ENCODE measurements at places on chromosomes 11 and 22.

DNA sequence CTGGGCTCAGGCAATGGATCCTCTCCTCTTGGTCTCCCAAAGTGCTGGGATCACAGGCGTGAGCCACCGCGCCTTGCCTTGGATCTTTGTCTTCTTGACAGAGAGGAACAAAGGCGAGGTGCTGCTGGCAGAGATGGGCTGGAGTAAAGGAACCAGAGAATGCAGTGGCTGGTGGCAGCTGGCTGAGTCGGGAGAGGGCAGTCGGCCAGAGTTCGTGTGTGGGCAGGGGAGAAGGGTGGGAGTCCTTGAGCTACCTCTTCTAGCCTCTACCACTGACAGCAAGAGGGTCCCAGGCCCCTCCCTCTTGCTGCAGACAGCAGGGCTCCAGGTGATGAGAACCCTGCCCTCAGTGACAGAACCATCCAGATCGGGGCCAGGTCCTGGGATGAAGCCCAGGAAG, 86.2 kb upstream of the LINC01488 start:
- no peak for DNase-seq

DNA sequence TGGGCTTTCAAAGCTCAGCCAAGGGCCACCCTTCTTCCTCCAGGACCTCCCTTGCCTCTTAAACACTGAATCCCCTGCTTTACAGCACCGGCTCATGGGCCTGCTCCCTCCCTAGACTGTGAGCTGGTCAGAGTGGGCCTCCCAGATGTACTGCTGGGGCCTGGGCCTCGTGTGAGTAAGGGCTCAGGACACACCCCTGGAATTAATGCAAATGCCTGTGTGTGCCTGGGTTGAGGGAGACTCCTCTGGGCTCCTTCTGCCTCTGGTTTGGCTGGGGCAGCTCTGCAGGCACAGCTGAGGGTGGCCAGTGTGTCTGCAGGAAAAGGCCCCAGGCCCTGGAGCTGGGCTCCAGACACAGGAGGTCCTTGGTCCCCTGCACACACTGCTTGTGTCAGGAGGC, 24.2 kb downstream of the ALX4 start:
- no peak for DNase-seq

DNA sequence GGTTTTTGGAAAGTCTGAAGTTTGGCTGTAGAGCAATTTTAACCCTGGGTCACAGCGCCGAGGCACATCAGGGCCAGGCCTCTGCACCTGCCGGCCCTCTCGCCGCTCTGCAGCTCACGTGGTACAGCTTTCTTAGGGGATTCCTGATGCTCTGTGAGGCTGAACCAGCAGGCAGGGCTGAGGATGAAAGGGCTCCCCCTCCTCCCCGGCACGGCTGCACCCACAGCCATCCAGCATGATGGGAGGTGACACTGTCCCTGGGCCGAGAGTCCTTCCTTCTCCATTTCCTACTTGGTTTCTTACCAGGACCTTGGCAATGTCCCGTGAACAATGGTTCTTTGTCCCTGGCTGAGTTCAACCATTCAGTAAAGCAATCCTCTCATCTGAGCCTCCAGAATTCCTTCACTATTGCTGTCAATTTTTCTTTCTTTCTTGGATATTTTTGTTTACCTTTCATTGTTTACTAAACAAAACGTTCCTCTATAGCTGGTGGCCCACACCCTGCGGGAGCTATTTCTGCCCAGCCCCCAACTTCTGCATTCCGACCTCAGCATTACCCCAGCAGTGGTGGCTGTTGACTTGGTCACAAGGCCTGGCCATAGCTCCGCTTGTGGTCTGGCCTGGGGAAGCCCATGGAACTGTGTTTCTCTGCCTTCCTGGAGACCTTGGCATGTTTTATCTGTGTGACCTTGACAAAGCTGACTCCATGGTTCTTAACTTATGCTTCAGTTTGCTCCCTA, 172.8 kb upstream of the B3GAT1 start:
- DNase-seq = no peak

DNA sequence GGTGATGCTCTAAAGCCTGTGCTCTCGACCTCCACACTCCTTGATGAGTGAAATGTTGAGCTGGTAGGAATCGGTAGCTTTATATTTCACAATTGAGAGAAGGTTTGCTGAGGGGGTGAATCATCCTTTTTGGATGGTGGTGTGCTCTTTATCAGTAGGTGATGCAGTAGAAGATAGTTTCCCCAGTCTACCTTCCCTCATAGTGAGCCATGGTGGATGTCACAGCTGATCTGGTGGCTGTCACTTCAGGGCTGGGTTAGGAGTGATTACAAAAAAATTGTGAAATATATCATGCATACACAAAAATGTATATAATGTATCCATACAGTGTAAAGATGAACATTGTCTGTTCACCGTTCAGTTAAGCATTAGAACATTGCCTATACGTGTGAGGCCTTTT, 105.3 kb downstream of the GRAMD1B start:
- DNase-seq = no peak

- no peak for DNase-seq
Observed at GRCh38 chr11:48043111-48043990, 63.0 kb downstream of the PTPRJ start.

DNA sequence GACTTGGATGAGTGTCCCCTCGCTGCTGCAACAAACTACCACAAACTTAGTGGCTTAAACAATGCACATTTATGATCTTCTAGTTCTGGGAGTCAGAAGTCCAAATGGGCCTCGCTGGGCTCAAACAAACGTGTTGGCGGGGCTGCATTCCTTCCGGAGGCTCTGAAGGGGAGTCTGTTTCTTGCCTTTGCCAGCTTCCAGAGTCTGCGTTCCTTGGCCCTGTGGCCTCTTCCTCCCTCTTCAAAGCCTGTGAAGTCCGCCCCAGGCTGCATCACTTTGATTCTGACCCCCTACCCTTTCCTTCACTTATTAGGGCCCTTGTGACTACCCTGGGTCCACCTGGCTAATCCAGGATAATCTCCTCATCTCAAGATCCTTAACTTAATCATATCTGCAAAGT, 80.3 kb upstream of the NECTIN1 start:
- no peak for DNase-seq

DNA sequence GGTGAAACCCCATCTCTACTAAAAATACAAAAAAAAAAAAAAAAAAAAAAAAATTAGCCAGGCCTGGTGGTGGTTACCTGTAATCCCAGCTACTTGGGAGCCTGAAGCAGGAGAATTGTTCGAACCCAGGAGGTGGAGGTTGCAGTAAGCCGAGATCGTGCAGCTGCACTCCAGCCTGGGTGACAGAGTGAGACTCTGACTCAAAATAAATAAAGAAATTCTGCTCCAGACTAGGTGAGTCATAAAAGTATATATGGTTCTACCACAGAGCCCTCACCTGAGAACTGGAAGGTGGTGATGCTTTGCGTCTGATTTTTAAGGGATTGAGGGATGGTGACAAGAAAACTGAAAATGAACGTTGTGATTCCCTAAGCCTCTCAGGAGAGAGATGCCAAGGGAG, 58.4 kb downstream of the NTM start:
- DNase-seq = no peak

- DNase-seq = no peak
Observed at GRCh38 chr22:20928573-20928967, 11.4 kb downstream of the CRKL start.

DNA sequence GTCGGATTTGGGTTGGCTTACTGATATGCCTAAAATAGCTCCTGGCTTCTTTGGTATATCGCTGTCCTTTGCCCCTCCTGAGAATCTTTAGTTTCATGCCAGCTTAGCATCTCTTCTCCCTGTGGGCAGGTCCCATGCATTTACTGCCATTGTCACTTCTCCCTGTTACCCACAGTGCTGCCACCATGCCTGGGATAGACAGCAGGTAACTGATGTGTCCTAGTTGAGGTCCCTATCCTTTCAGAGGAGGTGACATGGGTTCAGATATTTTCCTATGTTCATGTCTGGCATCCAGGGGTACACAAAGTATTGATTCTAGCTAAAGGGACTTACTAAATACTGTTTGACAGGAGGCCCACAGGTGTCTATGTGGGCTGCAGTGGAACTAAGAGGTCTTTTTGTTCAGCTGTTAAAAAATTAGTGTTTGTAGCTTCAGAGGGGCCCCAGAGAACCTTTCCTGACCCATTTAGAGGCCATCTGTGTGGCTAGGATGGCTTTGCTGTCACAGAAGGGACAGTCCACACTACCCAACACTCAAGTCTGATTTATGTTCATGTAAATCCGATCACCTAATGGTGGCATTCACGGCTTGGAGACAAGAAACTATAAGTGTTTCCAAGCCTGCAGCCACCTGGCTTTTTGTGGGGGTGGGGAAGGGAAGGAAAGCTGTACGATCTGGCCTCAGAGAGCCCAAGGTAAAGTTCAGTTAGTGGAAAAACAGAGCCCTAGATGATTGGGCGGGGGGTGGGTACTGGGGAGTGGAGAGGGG, 8.5 kb downstream of the TIMP3 start:
- no peak for DNase-seq

- DNase-seq = no peak
Observed at GRCh38 chr22:44142421-44143104, 38.2 kb upstream of the PARVG start.

DNA sequence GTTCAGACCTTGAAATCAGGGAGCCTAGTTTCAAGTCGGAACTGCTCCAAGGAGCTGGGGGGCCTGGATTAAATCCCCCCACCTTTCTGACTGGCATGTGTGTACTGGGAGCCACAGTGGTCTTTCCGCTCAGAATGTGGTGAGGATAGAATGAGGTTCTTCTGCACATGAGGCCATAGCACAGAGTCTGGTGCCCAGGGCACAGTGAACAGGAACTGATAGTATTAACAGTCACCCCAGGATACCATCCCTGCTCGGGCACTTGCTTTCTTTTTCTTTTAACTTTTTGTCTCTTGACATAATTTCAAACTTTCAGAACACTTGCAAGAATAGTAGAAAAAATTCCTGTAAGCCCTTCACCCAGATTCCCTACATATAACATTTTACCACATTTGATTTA, 28.8 kb downstream of the LMO1 start:
- no peak for DNase-seq

- DNase-seq = no peak
Observed at GRCh38 chr22:50547263-50547985, 1.7 kb downstream of the KLHDC7B start.

DNA sequence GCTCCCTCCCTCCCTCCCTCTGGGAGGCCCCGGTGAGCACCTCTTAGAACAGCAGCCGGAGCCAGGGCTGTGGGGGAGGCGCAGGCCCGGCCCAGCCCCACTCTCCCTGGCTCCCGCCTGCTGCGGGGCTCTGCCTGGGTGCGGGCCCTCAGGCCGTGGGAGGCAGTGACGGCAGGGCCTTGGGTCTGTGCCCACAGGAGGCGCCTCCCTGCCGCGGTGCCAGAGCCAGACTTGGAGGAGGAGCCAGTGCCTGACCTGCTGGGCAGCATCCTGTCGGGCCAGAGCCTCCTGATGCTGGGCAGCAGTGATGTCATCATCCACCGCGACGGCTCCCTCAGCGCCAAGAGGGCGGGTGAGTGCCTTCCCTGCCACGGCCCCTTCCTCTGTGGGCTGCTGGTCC, 9.5 kb downstream of the IRF7 start:
- DNase-seq = no peak

DNA sequence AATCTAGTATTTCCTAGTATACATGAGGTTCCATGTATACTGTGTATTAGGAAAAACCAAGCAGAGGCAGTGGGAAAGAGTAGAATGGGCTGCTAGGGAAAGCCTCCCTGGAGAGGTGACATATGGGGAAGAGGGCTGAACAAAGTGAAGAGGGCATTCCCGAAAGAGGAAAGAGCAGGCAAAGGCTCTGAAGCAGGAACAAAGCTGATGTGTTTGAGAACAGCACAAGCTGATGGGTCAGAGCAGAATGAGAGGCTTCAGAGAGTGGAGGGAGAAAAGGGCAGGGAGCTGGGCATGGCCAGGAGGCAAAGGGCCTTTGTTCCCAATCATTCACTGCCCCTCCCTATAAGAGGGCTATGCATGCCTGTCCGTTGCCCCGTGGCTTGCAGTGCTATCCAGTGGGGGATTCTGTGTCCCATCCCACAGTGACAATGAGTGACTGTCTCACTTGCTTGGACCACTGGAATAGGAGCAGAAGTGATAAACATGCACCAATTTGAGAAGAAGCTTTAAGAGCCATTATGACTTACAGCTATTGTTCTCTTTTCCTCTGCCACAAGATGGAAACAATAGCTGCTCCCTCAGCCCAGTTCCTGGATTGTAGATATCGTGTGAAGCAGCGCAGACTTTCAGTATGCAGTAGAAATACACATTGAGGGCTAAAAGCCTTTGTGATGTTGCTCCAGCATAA, 39.6 kb downstream of the GALNT18 start:
- no peak for DNase-seq

- DNase-seq = no peak
Observed at GRCh38 chr11:69427337-69427736, 54.1 kb upstream of the LINC01488 start.

GRCh38 chr22:49057910-49058309, 769.8 kb downstream of the BRD1 start:
- no peak for DNase-seq

- no peak for DNase-seq
Observed at GRCh38 chr22:45207533-45207932, 33.2 kb downstream of the KIAA0930 start.

DNA sequence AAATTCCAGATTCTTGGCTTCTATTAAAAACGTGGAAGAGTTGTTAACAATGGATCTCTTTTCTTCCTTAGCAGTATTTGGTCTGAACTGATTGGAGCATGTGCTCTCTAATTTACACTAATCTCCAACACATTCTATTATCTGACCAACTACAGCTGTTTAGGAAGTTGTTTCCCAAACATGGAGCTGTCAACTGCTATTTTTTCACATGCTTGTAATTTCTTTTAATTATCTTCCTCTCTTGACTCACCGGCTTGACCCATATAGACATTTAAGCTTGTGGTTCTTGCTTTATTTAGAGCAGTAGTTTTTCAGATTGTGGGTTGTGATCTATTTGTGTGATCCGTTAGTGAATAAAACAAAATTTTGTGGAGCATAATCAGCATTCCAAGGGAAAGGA, 40.8 kb downstream of the CTNND1 start:
- no peak for DNase-seq

- DNase-seq = no peak
Observed at GRCh38 chr11:43367382-43368178, 8.9 kb downstream of the TTC17 start.

- no peak for DNase-seq
Observed at GRCh38 chr11:27466363-27466762, 6.2 kb downstream of the LGR4 start.

DNA sequence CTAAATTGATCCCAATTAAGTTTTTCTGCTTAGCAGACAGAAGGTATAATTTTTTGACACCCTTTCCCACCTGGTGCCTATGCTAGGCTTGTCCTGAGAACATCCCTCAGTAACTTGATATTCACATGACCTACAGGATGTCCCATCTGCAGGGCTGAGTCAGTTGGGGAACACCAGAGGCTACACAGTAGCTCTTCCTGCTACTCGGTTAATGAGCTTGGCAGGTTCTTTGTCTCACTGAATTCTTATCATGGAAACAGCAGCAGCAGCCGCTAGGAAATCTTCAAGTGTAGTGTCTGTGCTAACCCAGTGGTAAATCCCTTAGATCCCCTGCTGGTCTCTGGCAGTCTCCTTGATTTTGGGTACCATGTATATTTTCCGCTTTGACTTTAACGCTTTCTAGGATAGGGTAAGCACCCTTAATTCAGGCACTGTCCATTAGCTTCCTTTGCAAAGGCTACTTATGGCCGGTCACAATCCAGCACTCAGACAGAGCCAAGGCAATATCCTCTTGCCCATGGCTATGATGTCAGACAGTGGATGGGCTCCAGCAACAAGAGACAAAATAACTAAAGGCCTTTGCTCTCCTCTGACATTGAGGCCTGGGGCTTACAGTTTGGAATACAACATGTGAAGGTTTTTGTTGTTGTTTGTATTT, 8.5 kb downstream of the MRPL16 start:
- no peak for DNase-seq
